ENCODE measurements at places on chromosomes 6 and 20. TPM values are rescaled to one million over a fixed set of nuclear protein-coding genes. Genes with fewer than 3 reads are reported as not detected.

- H3K4me1 ChIP-seq: no peaks in the 10 kb centered on the region
- H3K27me3 ChIP-seq: no peaks in the 10 kb centered on the region
- H3K36me3 ChIP-seq: no peaks in the 10 kb centered on the region
- DNase-seq: no peak
Measured at GRCh38 chr6:25640446-25640845, 11.6 kb upstream of the SCGN start.

GRCh38 chr20:56925082-56925830 is 296.1 kb downstream of the TFAP2C start:
- no peaks in the 10 kb centered on the region for H3K36me3 ChIP-seq
- H3K27ac ChIP-seq: no peak overlapping the region
- peak; percentile 42 for DNase-seq

DNA sequence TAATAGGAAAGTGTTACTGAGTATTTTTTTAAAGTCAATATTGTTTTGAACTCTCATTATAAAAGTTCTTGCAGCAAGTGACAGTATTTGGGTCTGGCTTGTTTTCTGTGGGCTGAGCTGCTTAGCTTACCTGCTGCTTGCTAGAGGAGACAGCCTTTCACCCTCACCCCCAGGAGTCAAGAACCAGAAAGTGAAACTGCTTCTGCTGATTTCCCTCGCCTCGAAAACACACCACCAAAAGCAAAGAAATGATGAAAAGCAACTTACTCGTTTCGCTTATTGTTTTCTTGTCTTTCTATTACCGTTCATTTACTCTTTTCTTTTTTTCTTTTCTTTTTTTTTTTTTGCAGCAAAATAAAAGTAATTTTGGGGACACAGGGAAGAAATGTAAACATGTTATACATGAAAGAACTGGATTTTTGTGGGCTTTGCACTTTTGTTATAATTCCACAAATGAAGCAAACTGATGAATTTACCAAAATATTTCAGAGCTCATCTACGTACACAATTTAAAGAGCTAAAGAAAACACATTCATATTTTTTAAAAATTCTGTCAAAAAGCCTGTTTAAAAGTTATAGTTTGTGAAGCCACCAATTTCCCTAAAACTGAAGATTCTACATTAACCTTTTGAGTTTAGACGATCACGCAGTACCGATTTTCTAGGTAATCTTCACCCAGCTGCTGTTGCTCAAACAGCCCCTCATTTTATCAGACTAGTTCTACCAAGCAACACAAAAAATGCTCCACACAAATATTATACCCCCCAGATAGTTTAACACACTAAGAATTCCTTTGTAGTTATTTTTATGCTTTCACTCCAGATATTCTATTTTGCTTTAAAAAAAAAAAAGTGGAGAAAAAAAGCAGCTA is 1.7 kb downstream of the SCML4 start:
- no peak for DNase-seq
- H3K27me3 ChIP-seq: peaks cover 8% of the 10 kb centered on the region
- H3K4me3 ChIP-seq: no peak overlapping the region

DNA sequence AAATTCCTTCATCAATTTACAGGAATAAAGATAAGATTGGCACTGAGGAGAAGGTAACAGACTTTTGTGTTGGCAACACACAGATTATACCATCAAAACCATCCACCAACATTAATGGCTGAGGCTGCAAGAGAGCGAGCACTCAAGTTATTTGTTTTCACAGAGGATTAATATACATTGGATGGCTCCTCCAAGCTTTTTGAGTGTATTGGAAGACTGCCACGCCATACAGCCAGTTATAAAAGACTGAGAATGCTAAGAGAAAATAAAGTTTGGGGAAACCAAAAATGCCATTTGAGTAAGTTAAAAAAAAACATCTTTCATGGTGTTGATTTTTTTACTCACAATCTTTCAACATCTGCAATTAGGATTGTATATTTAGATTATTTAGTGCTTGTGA is 973.8 kb upstream of the SLC35B3 start:
- H3K27ac ChIP-seq: no peak overlapping the region
- H3K4me3 ChIP-seq: no peak overlapping the region
- H3K27me3 ChIP-seq: peaks cover 5% of the 10 kb centered on the region
- no peaks in the 10 kb centered on the region for H3K36me3 ChIP-seq

- no peaks in the 10 kb centered on the region for H3K36me3 ChIP-seq
- H3K27ac ChIP-seq: no peak overlapping the region
- DNase-seq: no peak
- H3K4me3 ChIP-seq: no peak overlapping the region
Measured at GRCh38 chr20:24060851-24061590, 72.4 kb upstream of the GGTLC1 start.

GRCh38 chr6:168640768-168641167 is 199.8 kb downstream of the SMOC2 start:
- H3K27me3 ChIP-seq: no peaks in the 10 kb centered on the region
- H3K4me3 ChIP-seq: no peak overlapping the region
- H3K27ac ChIP-seq: no peak overlapping the region
- H3K4me1 ChIP-seq: peaks cover 11% of the 10 kb centered on the region
- DNase-seq: no peak

- H3K4me1 ChIP-seq: no peaks in the 10 kb centered on the region
- no peaks in the 10 kb centered on the region for H3K27me3 ChIP-seq
- H3K27ac ChIP-seq: no peak overlapping the region
- H3K36me3 ChIP-seq: no peaks in the 10 kb centered on the region
- no peak for DNase-seq
Measured at GRCh38 chr6:159963111-159963510, 5.8 kb upstream of the IGF2R start.

DNA sequence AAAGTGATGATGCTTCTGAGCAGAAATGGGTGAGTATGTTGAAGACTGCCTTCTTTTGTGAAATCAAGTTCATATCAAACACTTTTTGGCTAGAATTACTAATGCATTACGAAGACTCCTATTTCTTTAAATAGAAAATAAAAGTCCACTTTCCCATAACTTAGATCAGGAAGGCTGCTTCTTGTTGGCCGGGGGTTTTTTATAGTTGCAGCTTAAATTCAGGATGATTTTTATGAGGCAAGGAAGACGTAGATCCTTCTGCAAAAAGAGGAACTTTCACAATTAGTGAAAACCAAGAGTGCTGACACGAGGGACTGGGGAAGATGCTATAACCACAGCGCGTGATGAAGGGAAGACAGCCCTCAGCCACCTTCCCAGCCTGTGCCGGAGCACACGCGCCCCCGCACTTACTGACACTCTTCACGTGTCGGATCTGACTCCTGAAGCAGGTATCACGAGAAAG is 206.1 kb upstream of the PRDM1 start:
- no peak for DNase-seq
- peak overlapping the region; percentile 21 for H3K27ac ChIP-seq
- no peaks in the 10 kb centered on the region for H3K27me3 ChIP-seq
- peak overlapping the region; percentile 30 for H3K4me3 ChIP-seq
- H3K4me1 ChIP-seq: 0 out of 2 replicates have a peak, but pooled peaks cover 13% of the 10 kb centered on the region

GRCh38 chr6:30061858-30062458 is 893 bp downstream of the POLR1H start:
- H3K27ac ChIP-seq: peak overlapping the region; percentile 77
- peaks cover 6% of the 10 kb centered on the region for H3K4me1 ChIP-seq
- H3K27me3 ChIP-seq: no peaks in the 10 kb centered on the region
- peak overlapping the region; percentile 96 for H3K4me3 ChIP-seq
- H3K36me3 ChIP-seq: peaks cover 30% of the 10 kb centered on the region
- no peak for DNase-seq

DNA sequence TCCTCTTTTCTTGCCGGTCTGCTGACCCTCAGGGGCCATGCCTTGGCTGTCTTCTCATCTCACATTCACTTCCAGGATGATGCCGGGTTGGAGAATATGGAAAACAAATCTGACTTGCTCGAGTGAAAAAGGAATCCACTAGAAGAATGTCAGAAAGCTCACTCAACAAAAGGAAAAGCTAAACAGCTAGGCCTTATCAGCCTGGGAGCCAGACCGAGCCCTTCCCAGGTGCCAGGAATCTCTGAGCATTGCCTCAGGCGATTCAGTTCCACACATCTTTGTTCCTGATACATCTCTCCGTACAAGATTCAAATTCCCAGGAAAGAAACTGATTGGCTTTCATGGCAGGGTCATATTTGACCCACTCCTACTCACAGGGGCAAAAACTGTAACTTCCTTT is 9.2 kb upstream of the OSER1 start:
- no peak overlapping the region for H3K27ac ChIP-seq
- H3K27me3 ChIP-seq: no peaks in the 10 kb centered on the region
- no peaks in the 10 kb centered on the region for H3K36me3 ChIP-seq

The DLL1 gene
- 0.25 TPM for polyA plus RNA-seq

The KCNK16 gene
- polyA plus RNA-seq: not detected

The TASP1 gene
- 5.9 TPM for polyA plus RNA-seq

The PI3 gene
- polyA plus RNA-seq: not detected

The LAMA4 gene
- polyA plus RNA-seq: 9.4 TPM

The TUBB1 gene
- 0.02 TPM for polyA plus RNA-seq
